Activated T-cell treated with anti-CD3 and anti-CD28 coated beads for 48 hours (primary cell): ENCODE measurements at places on chromosomes 13 and 19.

DNA sequence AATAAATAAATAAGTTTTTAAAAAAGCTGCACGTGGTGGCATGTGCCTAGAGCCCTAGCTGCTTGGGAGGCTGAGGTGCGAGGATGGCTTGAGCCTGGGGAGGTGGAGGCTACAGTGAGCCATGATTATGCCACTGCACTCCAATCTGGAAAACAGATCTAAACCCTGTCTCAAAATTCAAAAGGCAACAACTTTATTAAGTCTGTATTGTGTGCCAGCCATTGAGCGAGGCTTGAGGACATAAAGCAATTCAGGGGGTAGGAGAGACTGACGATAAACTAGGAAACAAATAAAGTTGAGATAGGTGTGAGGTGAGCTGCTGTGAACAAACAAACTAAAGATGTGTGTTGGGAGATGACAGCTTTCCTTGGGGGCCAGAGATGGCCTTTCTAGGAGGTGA lies 8.7 kb downstream of the CELF5 start:
- DNase-seq: no peak

DNA sequence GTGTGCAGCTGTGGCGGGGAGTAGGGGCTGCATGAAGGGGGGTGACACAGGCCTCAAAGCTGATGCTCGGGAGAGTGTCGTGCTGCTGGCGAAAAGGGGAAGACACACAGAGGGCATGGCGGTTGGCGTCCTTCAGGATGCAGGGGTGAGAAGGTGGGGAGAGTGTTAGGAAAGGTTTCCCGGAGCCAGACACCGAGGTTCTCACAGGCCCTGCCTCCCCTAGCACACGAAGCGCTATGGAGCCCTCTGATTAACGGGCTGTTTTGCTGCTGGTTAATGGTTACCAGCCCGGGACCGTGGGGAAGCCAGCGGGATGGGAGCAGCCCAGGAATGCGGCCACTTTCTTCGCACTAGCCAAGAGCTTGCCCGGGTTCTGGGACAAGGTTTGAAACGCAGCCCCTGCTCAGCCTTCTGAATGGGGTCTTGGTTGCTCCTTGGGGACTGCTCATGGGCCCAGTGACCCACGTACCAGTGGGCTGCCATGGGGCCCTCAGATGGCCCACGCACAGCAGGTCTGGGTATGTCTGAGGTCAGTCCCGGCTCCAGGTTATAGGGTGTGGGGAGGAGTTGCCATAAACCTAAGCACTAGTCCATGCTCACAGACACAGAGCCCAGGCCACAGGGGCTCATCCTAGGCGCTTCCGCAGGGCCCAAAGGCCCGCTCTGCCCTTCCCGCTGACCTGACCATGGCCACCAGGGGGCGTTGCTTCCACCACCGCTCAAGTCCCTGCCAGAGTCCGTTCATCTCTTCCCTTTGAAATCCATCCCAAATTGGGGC lies 31.3 kb upstream of the ISYNA1 start:
- peak; percentile 49 for DNase-seq

DNA sequence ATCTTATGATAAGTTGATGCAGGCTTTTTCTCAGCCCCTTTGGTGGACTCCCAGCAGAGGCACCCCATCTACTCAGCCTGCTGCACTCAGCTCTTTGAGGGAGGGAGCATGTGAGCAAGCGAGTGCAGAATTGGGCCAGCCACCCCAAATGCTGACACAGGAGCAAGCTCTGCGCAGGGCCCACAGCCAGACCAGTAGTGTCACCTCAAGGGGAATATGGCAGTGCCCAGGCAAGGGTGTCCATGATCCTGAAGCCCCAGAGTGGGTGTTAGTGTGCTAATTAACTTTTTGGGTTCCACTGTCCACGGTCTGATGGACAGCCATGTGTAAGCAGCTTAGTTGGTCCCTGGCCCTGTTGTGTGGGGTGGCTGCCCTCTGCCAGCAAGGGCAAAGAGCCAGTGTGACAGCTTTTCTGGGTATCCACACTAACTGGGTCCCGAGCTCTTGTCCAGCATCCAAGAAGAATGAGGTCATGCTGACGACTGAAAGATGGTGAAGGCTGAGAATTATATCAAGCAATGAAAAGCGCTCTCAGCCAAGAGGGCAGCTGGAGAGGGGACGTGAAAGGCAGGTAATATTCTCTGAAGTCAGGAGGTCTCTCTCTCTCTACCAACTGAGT lies 898.3 kb upstream of the PCDH9 start:
- DNase-seq: no peak

DNA sequence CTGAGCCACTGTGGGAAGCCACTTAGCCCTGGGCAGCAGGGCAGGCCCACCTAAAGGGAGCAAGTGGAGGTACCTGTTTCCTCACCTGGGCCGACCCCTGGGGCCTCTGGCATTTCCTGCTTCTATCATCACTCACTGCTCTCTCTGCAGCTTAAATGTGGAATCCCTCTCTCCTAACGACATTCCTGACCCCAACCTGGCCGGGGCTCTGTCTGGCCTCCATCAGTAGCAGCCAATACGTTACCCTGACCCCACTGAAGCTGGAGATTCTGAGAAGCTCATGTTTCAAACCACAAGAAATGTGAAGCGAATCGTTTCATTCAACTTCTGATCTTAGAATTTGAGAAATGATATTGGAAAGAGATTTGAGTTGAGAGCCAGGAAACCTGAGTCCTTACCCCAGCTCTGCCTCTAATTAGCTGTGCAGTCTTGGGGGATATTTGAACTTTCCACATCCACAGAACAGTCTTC lies 39.9 kb downstream of the DOCK9 start:
- DNase-seq: no peak

- no peak for DNase-seq
Measured at GRCh38 chr13:84362777-84363176, 480.5 kb upstream of the SLITRK1 start.

- DNase-seq: no peak
Measured at GRCh38 chr19:54298357-54299125, 14.4 kb downstream of the LILRA5 start.

DNA sequence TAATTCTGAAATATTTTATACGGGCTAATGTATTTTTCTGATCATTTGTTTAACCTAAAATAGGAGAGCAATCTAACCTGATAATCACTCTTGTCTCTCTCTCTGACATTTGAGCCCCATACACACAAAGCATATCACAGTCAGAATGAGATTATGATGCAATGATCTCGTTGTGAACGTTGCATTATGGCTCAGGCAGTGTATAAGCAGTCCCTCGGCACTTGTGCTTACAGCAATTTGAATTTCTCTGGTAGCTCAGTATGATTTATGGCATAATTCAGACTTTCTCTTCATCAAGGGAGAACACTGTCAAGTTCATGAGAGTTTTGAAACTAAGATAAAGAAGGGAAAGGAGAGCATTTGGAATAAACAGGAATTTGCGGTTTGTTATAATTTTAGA lies 256.1 kb downstream of the DACH1 start:
- no peak for DNase-seq
